ENCODE measurements at places on chromosomes 1 and 21. TPM values are rescaled to one million over a fixed set of nuclear protein-coding genes. Genes with fewer than 3 reads are reported as not detected.

CCDC18 gene
- total RNA-seq: 33.0 TPM

ADORA1 gene
- not detected for total RNA-seq

DNA sequence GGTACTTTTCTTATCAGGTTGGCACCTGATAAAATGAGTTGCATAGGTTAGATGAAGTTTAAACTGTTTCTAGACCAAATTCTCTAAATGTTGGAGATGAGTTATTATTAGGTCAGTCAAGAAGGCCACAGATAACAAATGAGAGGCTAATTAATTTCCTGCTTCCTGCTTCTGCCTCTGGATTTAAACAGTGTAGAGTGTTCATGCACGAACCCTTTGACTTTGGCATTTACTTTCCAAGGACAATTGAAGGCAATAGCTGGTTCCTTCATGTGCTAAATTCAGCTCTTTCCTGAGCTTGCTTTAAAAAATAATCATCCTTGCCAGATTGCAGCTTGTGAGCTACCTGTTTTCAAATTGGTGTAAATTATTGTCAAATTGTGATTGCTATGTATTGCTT lies 80.6 kb downstream of the RASAL2 start:
- no peaks in the 10 kb centered on the region for H3K4me1 ChIP-seq
- no peaks in the 10 kb centered on the region for H3K27me3 ChIP-seq
- H3K36me3 ChIP-seq: no peaks in the 10 kb centered on the region
- H3K4me3 ChIP-seq: no peak overlapping the region

- no peaks in the 10 kb centered on the region for H3K27me3 ChIP-seq
- peaks cover 68% of the 10 kb centered on the region for H3K36me3 ChIP-seq
- peak overlapping the region; percentile 100 for H3K27ac ChIP-seq
- H3K4me1 ChIP-seq: peaks cover 63% of the 10 kb centered on the region
- no peak for DNase-seq
Measured at GRCh38 chr1:52402860-52403240, 1.4 kb downstream of the ORC1 start.

GRCh38 chr1:7420470-7421100 lies 350.5 kb upstream of the VAMP3 start:
- no peak overlapping the region for H3K4me3 ChIP-seq
- no peaks in the 10 kb centered on the region for H3K36me3 ChIP-seq
- DNase-seq: no peak
- H3K27me3 ChIP-seq: no peaks in the 10 kb centered on the region
- no peaks in the 10 kb centered on the region for H3K4me1 ChIP-seq

GRCh38 chr1:180946056-180946455 lies 33.4 kb downstream of the KIAA1614 start:
- H3K4me3 ChIP-seq: no peak overlapping the region
- no peaks in the 10 kb centered on the region for H3K4me1 ChIP-seq
- peaks cover 38% of the 10 kb centered on the region for H3K36me3 ChIP-seq
- H3K27ac ChIP-seq: no peak overlapping the region

GRCh38 chr21:17368748-17369363 lies 144.0 kb upstream of the CXADR start:
- no peaks in the 10 kb centered on the region for H3K4me1 ChIP-seq
- no peak overlapping the region for H3K4me3 ChIP-seq
- no peak for DNase-seq
- H3K36me3 ChIP-seq: no peaks in the 10 kb centered on the region
- H3K27me3 ChIP-seq: peaks cover 6% of the 10 kb centered on the region

GRCh38 chr1:223007935-223008334 lies 135.1 kb downstream of the TLR5 start:
- H3K4me3 ChIP-seq: no peak overlapping the region
- H3K27ac ChIP-seq: no peak overlapping the region
- peaks cover 17% of the 10 kb centered on the region for H3K27me3 ChIP-seq
- H3K36me3 ChIP-seq: no peaks in the 10 kb centered on the region

- peaks cover 4% of the 10 kb centered on the region for H3K4me1 ChIP-seq
- DNase-seq: no peak
- H3K4me3 ChIP-seq: no peak overlapping the region
- peaks cover 23% of the 10 kb centered on the region for H3K27me3 ChIP-seq
- H3K36me3 ChIP-seq: no peaks in the 10 kb centered on the region
Measured at GRCh38 chr1:161484613-161485012, 20.6 kb upstream of the FCGR2A start.

RASSF5 gene
- total RNA-seq: 213 TPM

GRCh38 chr1:27391511-27392095 lies 819 bp upstream of the GPR3 start:
- H3K4me1 ChIP-seq: peaks cover 25% of the 10 kb centered on the region
- H3K36me3 ChIP-seq: no peaks in the 10 kb centered on the region
- peak overlapping the region; percentile 74 for H3K4me3 ChIP-seq
- H3K27ac ChIP-seq: peak overlapping the region; percentile 27

DNA sequence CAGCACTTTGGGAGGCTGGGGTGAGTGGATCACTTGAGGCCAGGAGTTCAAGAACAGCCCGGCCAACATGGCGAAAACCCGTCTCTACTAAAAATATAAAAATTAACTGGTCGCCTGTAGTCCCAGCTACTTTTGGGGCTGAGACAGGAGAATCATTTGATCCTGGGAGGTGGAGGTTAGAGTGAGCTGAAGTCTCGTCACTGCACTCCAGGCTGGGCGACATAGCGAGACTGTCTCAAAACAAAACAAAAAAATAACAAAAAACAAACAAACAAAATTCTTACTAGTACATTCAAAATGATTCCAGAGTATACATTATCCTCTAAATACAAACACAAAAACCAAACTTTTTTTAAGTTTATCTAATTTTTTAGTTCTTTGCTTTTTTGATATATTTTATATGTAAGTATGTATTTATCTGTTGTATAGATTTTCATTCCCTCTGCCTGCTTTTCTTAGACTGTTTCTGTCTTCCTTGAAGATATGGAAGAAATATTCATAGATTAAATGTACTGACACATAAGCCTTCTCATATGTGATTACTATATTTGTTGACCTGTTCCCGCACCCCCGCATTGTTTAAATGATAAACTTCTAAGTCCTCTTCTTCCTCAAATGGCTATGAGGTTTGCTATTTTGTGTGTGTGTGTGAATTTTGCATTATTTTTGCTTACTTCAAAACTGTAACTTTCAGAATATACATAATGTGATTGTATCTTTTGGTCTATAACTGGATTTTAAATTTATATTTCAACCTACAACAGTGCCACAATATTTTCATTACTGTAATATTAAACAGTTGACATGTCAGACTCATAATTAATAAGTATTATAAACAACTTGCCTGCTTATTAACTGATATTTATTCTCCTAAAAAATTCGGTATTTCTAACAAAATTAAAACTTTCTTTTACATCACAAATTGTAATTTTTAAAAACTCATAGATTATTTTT lies 1674.1 kb upstream of the B3GALT2 start:
- no peak overlapping the region for H3K4me3 ChIP-seq
- no peak for DNase-seq
- H3K36me3 ChIP-seq: no peaks in the 10 kb centered on the region
- no peak overlapping the region for H3K27ac ChIP-seq
- no peaks in the 10 kb centered on the region for H3K4me1 ChIP-seq

- peaks cover 17% of the 10 kb centered on the region for H3K36me3 ChIP-seq
- no peak for DNase-seq
- H3K4me1 ChIP-seq: peaks cover 3% of the 10 kb centered on the region
Measured at GRCh38 chr1:174892016-174892415, 107.7 kb upstream of the CACYBP start.

TMEM125 gene
- not detected for total RNA-seq

GRCh38 chr21:26013970-26014369 lies 156.6 kb downstream of the APP start:
- no peak for DNase-seq
- no peaks in the 10 kb centered on the region for H3K36me3 ChIP-seq
- no peaks in the 10 kb centered on the region for H3K27me3 ChIP-seq
- H3K4me3 ChIP-seq: no peak overlapping the region
- no peak overlapping the region for H3K27ac ChIP-seq

GRCh38 chr1:2598329-2598931 lies 11.9 kb downstream of the PRXL2B start:
- no peak for DNase-seq
- no peak overlapping the region for H3K27ac ChIP-seq
- H3K27me3 ChIP-seq: peaks cover 6% of the 10 kb centered on the region
- H3K4me3 ChIP-seq: no peak overlapping the region

GRCh38 chr1:15295696-15296095 lies 48.7 kb downstream of the FHAD1 start:
- no peak overlapping the region for H3K27ac ChIP-seq
- peaks cover 10% of the 10 kb centered on the region for H3K27me3 ChIP-seq
- no peak for DNase-seq
- no peaks in the 10 kb centered on the region for H3K36me3 ChIP-seq
- H3K4me1 ChIP-seq: peaks cover 12% of the 10 kb centered on the region

KDM1A gene
- total RNA-seq: 50.6 TPM

DNA sequence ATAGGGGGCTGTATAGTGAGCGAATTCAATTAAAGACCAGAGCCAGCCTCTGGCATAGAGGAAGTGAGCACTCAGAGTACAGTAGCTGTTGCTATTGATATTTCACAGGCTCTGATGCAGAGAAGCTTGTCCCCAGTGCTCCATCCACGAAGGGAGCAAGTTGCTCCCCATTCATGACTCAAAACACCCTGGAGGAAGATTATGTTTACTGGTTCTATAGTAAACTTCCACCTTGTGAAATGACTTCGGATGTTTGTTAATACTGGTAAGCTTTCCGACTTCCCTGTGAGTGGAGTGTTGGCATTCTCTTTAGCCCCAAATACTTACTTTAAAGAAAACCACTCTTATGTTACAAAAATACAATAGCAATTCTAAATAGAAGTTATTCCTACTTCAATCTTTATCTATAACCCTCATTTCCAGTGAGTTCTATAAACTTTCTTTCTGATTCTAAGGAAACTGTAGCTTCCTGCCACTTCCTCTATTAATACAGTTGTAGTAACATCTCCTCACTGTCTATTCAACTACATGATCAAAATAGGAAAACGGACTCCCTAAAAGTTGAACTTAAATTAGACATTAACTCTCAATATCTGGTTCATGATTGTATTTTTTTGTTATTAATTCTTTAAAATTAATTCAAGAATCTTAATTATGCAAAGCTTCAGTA lies 46.4 kb downstream of the ZNF281 start:
- H3K27ac ChIP-seq: no peak overlapping the region
- DNase-seq: no peak
- H3K4me3 ChIP-seq: no peak overlapping the region
- peaks cover 1% of the 10 kb centered on the region for H3K27me3 ChIP-seq

GRCh38 chr1:169802888-169803287 lies 8.2 kb upstream of the METTL18 start:
- no peak overlapping the region for H3K4me3 ChIP-seq
- H3K27me3 ChIP-seq: no peaks in the 10 kb centered on the region
- DNase-seq: no peak
- peaks cover 34% of the 10 kb centered on the region for H3K4me1 ChIP-seq
- H3K36me3 ChIP-seq: peaks cover 60% of the 10 kb centered on the region

DNA sequence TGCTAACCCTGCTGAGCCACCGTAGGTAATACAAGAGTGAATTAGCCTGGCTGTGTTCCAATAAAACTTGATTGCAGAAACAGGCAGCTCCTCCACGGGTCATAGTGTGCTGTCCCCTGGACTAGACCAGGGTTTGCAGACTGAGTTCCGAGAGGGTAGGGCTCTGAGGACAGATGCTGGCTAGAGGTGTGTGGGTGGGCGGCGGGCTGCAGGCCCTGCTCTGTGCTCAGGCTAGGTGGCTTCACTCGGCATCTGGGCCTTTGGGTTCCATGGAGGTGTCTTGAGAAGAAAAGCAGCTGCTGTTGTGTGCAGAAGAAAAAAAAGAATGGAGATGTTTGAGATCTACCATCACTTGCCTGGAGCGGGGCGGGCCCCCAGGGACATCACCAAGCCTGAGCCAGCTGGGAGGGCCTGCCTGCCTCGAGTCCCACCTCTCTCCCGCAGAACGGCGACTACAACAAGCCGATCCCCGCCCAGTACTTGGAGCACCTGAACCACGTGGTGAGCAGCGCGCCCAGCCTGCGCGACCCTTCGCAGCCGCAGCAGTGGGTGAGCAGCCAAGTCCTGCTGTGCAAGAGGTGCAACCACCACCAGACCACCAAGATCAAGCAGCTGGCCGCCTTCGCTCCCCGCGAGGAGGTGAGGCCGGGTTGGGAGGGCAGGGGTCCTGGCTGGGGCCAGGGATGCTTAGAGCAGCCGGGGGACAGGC lies 7.9 kb downstream of the TMEM201 start:
- DNase-seq: no peak
- peaks cover 3% of the 10 kb centered on the region for H3K36me3 ChIP-seq
- no peaks in the 10 kb centered on the region for H3K27me3 ChIP-seq
- no peak overlapping the region for H3K4me3 ChIP-seq
- H3K27ac ChIP-seq: no peak overlapping the region

DNA sequence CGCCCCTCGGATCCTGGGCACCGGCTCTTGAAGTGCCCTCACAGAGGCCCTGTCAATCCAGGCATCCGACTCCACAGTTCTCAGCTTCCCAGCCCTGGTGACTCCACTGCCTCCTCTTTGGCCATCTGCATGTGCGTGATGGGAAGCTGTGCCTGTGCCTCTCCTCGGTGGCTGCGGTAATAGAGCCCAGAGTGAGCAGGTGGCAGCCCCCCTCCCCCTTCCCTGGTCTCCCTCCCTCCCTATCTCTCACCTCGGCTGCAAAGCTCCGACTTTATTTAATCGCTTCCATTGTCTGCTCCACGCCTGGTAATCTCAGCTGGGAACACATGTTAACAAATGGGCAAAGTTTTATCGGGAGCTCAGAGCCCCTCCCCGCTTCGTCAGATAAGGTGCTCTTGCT lies 91.9 kb downstream of the IGSF21 start:
- H3K4me3 ChIP-seq: no peak overlapping the region
- no peaks in the 10 kb centered on the region for H3K36me3 ChIP-seq
- H3K27me3 ChIP-seq: peaks cover 2% of the 10 kb centered on the region
- DNase-seq: no peak
- no peak overlapping the region for H3K27ac ChIP-seq

DNA sequence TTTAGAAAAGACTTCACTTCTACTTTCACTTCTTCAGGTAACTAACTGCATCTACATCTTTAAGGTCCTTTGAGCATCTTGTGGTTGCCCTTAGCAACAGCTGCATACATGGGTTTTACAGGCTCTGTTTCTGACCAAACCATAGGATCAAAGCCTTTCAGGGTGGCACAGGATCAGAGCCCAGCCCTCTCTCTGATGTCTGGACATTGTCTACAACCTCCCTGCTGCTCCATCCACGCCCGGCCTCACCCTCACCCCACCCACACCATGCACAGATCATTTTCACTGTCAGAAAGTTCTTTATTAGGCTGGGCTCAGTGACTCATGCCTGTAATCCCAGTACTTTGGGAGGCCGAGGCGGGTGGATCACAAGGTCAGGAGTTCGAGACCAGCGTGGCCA lies 5.2 kb downstream of the NCF2 start:
- no peaks in the 10 kb centered on the region for H3K27me3 ChIP-seq
- no peak overlapping the region for H3K27ac ChIP-seq
- H3K4me1 ChIP-seq: peaks cover 39% of the 10 kb centered on the region
- no peak overlapping the region for H3K4me3 ChIP-seq
- peaks cover 14% of the 10 kb centered on the region for H3K36me3 ChIP-seq
- no peak for DNase-seq

DDI2 gene
- 32.7 TPM for total RNA-seq

F13B gene
- not detected for total RNA-seq

DNA sequence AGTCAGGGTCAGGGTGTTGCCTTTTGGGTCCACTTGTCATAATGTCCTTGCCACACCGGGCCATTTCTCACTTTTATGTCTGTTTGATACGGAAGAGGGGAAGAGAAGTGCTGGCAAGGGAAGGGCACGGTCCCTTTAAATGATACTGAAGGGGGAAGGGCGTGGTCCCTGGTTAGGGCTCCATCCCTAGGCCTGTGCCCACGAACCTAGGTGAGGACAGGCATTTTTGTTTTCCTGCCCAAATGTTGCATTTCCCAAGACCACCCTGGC lies 25.2 kb downstream of the B3GALT5 start:
- H3K4me1 ChIP-seq: no peaks in the 10 kb centered on the region
- H3K4me3 ChIP-seq: no peak overlapping the region
- H3K27ac ChIP-seq: no peak overlapping the region
- no peaks in the 10 kb centered on the region for H3K27me3 ChIP-seq
- H3K36me3 ChIP-seq: peaks cover 2% of the 10 kb centered on the region

FALEC gene
- total RNA-seq: not detected

All from activated CD4-positive, alpha-beta memory T cell treated with anti-CD3 and anti-CD28 coated beads, Interleukin-2, amount 10 ng/mL, durations not matched to agents 7 days and 5 days (primary cell).